GF-D8 (cell line): ENCODE measurements at places on chromosomes 3 and 15.

- DNase-seq = no peak
These were observed 35.2 kb upstream of the PRICKLE2 start for GRCh38 chr3:64260431-64260830.

- DNase-seq = no peak
These were observed 38.3 kb downstream of the FAM43A start for GRCh38 chr3:194723846-194724618.

DNA sequence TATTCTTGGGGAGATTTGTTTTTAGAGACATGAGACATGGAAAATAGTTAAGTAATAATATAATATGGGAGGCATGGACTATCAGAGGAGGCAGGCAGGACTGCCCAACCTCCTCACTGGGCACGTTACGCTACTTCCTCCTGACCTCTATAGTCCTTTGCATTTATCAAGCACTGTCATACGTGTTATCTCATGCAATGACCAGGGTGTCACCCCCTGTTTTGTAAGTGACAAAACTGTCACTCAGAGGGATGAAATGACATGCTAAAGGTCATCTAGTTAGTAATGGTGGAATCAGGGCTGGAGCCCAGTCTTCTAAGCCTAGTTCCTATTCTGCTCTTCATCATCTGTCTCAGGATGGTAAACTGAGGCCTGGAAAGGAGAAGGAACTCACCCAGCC is 66.7 kb downstream of the ST6GAL1 start:
- DNase-seq = no peak

DNA sequence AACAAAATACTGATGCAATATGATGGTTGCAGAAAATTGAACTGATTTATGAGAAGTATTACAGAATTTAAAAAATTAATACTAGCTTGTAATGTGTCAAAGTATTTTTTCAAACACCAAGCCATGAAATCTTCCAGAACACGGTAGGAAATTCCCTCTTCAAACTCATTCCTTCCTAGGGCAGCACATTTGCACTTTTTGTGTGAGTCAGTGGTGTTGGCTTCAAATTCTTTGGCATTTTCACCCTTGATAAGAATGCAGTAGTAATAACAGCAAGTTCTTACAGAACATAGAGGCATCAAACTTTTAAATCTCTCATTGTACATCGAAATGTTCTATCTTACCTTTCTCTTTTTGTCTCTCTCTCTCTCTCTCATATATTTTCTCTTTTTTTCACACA is 191.8 kb downstream of the CGGBP1 start:
- no peak for DNase-seq

- DNase-seq = no peak
These were observed 353.0 kb downstream of the ROBO1 start for GRCh38 chr3:79414806-79415205.

DNA sequence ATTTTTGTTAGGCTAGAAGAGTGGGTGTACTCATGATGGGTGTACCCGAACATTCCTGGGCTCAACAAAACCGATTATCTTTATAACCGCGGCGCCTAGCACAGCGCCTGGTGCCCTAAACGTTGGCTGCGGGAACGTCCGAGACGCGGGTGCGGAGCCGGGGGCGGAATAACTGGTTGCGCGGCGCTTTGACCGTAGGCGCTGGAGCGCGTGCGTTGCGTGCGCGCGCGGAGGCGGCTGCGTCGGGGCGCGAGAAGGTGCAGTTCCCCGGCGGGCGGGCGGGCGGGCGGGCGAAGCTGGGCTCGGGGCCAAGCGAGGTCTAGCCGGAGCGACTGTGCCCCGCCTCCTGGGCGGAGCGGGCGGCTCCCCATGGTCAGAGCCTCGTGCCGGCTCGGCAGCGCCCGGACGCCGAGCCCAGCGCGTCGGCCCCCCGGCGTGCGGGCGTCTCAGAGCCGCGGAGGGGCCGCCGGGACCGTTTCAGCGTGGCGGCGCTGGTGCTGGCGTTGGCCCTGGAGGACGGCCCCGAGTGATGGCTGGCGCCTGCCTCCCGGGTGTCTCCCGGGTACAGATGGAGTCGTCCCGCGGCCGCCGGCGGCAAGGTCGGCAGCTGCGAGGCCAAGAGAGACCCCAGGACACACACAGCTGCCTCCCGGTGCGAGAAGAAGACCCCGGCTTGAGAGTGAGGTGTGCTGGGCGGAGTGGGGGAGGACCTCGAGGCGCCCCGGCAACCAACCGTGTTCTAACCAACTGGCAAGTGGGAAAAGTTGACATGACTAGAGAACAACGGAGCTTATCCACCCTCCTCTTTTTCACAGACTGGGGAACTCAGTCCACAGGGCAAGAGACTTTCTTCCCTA is at the start of gene PLAAT1:
PLAAT1 (plus strand) TSS at position 373 of the 857 bp plus-strand sequence. CDS start 14,429 bp downstream, outside the sequence.
- DNase-seq = no peak

- no peak for DNase-seq
These were observed 185.2 kb downstream of the UACA start for GRCh38 chr15:70578196-70578595.

- DNase-seq = no peak
These were observed 21.4 kb upstream of the SPPL2A start for GRCh38 chr15:50786871-50787270.

DNA sequence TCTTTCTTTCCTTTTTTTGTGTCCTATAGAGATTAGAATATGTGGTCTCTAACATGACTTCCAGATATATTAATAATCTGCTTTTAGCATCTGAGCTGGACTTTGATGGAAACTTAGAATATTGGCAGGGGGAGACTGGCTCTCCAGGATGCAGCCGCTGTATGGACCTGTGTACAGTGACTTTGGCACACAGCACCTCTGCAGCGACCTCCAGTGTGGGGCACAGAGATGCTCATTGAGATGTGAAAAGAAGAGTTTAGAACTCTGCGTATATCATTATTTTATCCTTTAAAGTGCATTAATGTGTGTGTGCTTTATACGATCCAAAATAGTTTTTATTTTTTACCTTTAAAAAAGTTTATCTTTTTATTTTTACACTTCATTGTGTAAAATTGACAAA is 18.3 kb downstream of the CFAP161 start:
- DNase-seq = no peak

DNA sequence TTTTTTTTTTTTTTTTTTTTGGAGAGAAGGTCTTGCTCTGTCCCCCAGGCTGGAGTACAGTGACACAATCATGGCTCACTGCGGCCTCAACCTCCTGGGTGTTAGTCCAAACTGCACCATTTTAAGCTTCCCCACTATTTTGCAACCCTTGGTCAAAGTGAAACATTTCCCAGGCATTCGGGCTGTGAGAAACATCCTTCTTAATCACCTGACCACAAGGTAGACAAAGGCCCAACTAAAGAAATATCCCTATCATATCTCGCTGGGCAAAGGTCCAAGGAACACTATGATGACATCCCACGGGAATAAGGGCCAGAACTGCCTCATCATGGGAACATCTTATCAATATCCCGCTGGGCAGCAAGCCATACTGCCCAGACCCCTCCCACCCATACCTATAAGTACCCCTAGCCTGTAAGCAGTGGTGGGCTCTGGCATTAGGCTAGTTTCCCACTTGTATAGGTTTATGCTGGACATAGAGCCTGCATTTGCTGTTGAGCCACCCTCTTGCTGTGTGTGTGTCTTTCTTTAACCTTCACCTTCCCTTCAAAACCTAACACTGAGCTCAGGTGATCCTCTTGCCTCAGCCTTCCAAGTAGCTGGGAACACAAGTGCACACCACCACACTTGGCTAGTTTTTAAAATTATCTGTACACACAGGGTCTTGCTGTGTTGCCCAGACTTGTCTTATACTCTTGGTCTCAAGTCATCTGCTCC is 95.2 kb downstream of the SEMA5B start:
- no peak for DNase-seq

DNA sequence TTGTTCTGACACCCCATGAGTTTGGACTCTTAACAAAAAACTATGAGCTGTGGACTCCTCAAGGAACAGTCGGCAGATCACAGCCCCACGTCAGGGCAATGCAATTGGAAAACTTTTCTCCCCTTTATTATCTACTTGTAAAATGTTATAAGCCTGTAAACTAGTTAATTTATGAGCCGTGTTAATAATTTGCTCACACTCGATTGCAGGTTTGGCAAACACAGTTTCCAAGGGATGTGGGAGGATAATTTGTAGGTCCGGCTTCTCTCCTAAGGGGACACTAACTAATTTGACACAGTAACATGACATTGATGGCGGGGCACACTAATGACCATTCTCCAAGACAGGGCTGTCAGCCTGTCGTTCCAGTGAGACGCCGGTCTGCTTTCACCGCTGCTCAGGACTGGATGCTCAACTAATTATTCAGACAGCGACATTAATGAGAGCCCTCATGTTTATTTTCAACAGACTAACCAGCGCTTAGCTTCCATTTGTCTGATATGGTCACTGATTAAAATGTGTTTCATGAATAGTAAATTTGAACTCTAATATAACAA is 222.1 kb downstream of the FOXP1 start:
- DNase-seq = no peak

GRCh38 chr3:139715743-139716360 is 38.1 kb upstream of the NMNAT3 start:
- no peak for DNase-seq

GRCh38 chr3:129121016-129121791 is 400 bp downstream of the RAB43 start:
- no peak for DNase-seq

DNA sequence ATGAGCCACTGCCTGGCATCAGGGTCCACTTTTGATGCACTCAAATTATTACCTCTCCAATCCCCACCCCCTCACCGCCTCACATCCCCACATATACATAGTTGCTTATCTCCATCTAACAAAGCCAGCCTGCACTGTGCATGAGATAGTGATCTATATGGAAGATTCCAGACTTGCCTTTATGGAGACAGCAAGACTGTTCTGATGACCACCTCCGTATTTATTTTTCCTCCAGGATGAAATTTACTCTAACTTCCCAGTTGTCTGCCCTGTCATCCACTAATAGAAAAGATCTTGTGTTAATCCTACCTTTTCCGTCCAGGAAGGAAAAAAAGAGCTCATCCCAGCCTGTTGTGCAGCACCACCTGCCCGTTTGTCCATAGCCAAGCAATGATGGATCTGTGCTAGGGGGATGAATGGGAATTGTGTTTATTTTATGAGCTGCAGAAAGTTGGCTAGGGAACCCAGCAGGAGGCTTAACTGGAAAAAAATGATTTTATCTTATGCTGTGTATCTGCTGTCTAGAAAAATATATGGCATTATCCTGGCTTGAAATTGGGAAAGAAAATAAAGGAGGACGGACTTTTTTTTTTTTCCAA is 114.5 kb downstream of the CD47 start:
- no peak for DNase-seq

DNA sequence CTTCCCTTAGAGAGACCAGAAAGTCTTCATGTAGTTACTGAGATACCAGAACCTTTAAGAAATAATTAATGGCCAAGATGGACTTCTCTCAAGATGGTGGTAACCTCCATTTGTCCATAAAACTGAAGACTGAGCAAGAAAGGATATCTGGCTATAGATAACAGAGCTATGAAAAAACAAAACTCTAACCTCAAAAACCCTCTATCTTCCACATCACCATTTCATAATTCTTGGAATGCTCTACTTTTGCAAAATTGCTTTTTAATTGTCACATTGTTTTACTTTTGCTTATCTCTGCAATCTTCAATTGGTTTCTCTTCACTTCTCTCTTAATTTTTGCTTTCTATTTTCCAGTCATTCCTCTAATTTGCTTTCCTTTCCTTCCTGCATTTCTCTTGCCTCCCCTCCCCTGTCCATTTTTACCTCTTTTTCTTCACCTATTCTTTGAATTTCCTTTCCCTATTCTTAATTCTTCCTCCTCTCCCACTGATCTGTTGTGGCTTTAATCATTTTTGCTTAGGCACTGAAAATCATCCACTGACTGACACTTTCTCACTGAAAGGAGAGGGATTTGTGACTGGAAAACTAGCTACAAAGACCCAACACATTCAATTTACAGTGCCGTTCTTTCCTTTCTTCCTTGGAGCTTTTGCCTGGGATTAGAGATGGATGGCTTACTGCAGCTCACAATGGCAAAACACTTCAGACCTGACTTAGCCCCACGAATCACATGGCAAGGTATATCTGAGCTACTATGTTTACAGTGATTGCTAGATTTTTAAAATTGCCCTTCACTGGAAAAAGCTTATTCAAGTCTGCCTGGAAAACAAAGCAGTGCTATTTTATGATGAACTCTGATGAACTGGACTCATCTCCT is 242.8 kb downstream of the CHST2 start:
- peak; percentile 63 for DNase-seq

DNA sequence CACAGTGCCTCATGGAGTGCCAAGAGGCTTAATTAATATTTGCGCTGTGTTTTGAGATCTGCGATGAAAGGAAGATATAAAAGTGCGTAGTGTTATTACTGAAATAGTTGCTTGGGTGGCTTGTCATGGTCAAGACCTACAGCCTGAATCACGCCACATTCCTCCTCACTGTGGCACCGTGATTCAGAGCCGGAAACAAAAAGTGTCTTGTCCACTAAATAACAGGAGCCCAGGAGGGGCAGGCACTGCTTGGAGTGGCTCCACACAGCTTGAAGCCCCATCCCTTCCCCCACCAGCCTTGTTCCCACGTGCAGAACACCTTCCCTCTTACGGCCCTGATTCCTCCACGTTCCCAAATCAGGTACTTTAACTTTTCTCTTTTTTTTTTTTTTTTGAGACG is 1.2 kb upstream of the LRRC15 start:
- no peak for DNase-seq

DNA sequence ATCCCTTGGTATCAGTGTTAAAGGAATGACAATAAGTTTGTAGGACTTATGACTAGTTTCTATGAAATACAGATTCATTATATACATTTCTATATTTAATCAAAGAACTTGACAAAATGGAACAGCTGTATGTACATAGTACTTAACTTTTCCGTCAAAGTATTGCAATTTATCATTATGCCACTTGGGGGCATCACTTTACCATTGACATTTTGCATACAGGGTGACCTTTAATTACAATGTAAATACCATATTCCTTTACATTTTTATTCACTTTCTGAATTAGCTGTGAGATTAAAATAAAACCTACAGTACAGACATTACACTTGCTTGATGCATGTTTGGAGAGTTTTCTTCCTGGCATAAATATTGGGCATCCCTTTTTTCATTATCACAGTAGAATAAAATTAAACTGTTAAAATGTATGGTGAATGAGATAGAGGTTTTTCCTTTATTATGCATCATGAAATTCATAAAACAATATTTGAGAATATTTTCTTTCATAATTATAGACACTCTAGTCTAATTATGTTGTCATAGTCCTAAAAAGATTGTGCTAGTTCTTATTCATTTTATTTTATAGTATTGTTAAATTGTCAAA is 6.9 kb downstream of the NEK11 start:
- DNase-seq = no peak

- no peak for DNase-seq
These were observed 22.3 kb upstream of the BMF start for GRCh38 chr15:40130799-40131502.

DNA sequence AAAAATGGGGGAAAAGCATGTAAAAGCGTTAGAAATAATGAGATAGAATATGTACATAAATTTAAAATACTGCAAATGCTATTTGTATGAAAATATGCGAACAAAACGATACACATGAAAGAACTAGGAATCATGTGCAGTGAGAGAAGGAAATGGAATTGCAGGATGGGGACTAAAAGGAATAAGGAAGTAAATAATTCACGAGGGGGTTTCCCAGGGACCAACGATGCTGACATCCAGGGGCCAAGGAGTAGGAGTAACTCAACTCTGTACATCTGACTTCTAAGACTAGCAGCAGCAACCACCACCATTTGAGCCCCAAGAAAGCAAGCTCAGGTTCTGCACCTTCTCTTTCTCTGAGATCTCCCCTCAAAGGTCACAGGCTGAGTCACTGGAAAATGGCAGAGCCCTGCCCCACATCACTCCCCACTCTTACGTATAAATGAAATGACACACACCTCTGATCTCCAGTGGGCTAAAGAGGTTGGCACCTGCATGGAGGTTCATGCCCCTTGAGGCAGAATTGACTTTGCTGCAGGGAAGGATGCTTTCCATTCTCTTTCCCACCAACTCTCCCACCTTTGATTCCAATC is 100.0 kb upstream of the DLG1 start:
- no peak for DNase-seq
